Nucleus accumbens (tissue), 56 donors: ENCODE measurements at places on chromosomes 2 and 18.

GRCh38 chr2:175854129-175854528, 147.9 kb downstream of the LNPK start:
- DNase-seq: no peak

DNA sequence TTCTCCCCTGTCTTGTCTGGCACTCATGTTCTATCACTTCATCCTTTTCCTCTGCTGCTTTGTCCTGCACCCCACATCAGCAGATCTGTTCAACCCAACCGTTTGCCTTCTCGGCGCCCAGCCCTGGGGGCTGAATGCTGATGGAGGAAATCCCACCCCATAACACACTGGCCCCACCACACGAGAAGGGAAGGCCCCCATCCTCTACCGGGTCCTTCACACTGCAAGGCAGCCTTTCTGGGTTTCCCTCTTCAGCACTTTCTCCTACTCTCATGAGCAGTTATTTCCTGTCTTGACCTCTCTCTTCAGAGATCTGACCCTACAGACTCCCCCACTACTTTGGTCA, 227.4 kb downstream of the ATAD2B start:
- DNase-seq: no peak

DNA sequence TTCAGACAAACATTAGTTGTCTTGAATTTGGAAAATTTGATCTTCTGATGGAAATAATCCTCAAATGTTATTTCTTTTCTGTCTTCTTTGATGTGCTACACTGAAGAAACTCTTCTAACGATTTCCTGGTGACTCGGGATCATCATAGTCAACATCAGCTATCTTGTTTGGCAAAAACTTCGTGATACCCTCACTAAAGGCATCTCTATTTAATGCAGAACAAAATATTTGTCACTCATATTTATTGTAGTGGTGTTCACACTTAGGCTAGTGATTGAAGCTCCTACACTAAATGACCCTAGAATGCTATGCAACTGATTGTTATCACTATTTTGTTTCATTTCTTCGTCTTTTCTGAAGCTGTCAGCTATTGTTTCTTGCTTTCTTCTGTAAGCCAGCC, 334.7 kb upstream of the ZEB2 start:
- DNase-seq: no peak

DNA sequence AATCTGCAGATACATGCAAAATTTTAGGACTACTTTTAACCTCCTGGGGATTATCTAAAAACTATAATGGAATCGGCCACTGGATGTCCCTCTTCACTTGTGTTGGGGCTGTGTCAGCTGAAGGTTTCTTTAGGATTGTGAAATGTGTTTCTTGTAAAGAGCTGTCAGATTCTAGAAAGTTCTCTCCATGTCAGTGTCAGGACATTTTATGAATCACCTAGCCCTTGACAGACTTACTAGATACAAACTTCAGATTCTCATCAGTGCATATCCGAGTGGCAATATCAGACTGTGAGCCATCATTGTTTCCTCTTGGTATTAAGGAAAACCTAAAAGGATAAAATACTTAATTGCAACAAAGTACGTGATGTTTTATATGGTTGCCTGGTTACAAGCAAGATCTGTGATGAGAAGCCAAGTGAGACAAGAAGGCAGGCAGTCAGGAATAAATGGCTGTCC, 107.3 kb downstream of the CPS1 start:
- DNase-seq: no peak

GRCh38 chr2:206627632-206628031, 14.7 kb upstream of the FAM237A start:
- DNase-seq: no peak

DNA sequence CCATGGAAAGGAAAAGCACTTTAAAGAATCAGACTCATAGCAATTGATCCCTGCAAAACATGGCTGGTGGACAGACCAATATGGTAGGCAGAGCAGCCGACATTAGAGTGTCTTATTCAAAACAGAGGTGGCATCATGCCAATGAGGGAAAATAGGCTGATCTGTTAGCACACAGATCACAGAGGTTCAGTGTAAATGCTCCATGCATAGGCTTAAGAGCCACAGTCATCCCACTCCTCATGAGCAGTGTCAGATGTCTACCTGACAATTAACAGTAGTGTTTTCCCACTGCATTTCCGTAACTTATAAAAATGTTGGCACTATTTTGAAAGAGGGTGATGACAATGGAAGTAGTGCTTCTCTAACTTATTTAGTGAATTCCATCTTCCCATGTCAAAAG, 86.7 kb downstream of the SPATS2L start:
- no peak for DNase-seq

GRCh38 chr2:25596516-25597244, 76.7 kb downstream of the DTNB start:
- DNase-seq: no peak
